COR-L47 (cell line): ENCODE measurements at places on chromosomes 13 and 19.

- peak; percentile 50 for DNase-seq
Measured at GRCh38 chr13:25686831-25687470, 315.2 kb downstream of the ATP8A2 start.

- DNase-seq = no peak
Measured at GRCh38 chr19:896434-896833, 3.1 kb downstream of the RNU6-9 start.

- DNase-seq = peak; percentile 88
Measured at GRCh38 chr19:45885556-45886426, at the start of gene IRF2BP1. TSS of gene IRF2BP1 (minus strand) at chr19:45886141. CDS start at chr19:45885774, 367 bp downstream.

DNA sequence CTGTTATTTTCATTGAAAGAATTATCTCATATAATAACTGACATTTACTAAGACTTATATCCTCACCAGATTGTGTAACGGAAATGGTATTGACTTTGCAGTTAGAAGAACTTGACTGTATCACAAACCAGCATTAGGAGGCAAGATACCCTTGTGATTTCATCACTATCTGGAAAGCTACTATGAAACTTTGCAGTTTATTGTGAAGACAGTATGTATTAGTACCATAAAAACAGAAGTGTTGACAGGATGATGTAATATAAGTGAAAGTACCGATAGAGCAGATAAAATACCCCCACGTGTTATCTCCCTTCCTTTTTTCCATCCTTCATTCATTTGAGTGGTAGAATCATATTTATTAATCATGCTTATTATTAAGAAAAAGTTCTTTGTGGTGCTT lies 365.7 kb upstream of the KLHL1 start:
- no peak for DNase-seq

GRCh38 chr13:112069061-112069844 lies 2.3 kb downstream of the SOX1 start:
- DNase-seq = peak; percentile 19

DNA sequence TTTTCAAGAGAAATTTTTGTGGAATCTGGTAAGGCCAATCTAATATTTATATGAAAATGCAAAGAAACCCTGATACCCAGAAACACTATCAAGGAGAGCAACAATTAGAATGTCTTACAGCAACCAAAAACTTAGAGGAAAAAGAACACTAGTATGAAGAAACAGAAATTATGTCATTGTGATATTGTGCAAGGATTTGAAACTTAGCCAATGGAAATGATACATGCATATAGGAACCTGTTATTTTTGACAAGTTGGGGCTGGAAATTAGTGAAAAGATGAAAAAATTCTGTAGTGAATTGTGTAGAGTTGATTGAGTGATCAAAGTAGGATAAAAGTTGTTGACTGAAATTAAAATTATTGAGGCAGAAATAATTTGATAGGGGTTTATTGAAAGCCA lies 792.6 kb upstream of the SLITRK6 start:
- no peak for DNase-seq

DNA sequence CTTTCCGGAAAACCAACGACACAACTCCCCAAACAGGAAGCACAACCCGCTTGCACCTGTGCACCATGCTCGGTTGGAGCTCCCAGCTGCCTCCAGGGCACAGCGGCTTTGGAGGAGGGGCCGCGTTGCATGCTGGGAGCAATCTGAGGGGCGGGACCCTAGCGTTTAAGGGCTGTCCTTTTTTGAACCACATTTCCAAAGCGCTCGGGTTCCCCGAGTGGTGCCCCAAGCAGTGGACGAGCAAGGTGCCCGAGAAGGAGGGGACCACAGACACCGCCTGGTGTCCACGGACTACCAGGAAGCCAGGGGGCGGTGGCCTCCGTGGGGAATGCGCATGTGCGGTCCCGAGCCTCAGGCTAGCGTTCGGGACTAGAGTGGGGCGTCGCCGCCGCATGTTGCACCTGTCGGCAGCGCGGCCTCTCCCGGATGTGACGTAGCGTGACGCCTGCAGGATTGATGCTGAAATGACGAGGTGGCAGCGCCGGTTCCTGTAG lies 11.9 kb upstream of the ZNF57 start:
- no peak for DNase-seq

DNA sequence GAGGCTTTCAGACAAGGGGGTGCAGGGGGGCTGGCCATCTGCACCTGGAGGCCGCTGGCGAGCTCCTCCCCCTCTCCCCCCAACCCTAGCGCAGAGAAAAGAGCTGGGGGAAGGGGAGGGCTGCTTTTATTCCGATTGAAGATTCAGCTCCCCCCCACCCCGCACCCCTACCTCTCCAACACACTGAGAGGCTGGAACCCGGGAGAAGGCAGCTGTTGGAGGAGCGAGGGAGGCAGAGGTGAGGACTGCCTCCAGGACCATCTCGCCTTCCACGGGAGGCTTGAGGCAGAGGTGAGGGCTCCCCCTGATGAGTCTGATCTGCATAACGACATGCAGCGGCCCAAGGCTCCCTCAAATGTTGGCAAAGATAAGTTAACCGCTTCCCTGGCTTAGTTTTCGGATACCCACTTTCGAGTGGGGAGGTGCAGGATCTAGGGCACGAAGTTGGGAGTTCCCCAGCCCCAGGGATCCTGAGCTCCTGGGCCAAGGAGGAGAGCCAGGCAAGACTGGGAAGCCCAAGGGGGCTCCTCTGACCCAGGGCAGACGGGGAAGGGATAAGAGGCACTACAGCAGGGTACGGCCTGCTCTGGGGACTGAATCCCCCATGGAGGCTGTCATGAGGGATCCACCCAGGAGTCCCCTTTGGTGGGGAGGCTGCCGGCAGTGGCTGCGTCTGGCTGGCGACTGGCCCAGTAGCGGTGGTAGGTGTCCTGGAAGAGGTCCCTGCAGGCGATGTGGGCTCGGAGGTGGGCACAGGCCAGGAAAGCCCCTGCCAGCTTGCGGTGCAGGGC lies 1.2 kb upstream of the NUMBL start:
- no peak for DNase-seq

- DNase-seq = no peak
Measured at GRCh38 chr19:7862413-7862951, 11.7 kb downstream of the PRR36 start.

- no peak for DNase-seq
Measured at GRCh38 chr19:36047835-36048234, 6.2 kb downstream of the THAP8 start.

- DNase-seq = no peak
Measured at GRCh38 chr13:99307247-99307646, at the start of gene GPR183. TSS of gene GPR183 (minus strand) at chr13:99307399. CDS start at chr13:99296145, 11,254 bp downstream.

DNA sequence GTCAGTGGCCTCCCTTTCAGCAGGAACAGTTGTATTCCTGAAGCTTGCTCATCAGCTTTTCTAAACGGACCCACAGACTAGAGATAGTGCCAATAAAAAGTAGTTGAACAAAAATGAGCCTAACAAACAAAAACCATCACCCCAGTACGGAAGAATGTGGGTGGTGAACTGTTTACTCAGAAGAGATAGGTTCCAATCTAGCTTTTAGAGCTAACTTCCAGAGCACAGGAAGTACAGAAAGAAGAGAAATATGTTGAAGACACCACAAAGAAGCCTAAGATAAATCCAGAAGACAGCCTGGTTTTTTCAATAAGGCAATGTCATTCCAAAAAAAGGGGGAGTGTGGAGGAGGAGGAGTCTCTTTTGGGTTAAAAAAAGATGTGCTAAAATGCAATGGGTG lies 2.8 kb upstream of the LMO7 start:
- DNase-seq = no peak

DNA sequence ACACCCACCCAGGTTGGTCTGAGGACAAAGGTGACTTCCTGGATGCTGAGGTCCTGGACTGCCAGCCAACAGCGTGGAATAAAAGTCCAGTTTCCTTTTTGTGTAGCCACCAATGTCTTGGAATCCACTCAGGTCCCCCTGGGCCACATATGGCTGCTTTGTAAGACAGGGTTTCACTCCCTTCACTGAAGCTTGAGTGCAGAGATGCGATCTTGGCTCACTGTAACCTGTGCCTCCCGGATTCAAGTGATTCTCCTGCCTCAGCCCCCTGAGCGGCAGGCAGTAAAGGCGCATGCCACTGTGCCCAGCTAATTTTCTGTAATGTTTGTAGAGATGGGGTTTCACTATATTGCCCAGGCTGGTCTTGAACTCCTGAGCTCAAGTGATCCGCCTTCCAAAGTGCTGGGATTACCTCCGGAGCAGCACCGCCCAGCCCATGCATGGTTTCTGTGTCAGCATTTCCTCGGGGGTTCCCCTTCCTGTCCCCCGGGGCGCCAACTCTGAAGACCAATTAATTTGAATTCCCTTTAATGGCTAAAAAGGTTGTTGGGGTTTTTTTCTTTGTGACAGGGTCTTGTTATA lies 17.5 kb downstream of the KANK2 start:
- no peak for DNase-seq

- no peak for DNase-seq
Measured at GRCh38 chr13:25578526-25578925, 206.8 kb downstream of the ATP8A2 start.

- peak; percentile 54 for DNase-seq
Measured at GRCh38 chr13:51802631-51803418, 1.1 kb downstream of the DHRS12 start.

GRCh38 chr13:111323950-111324651 lies 3.7 kb downstream of the TEX29 start:
- no peak for DNase-seq

DNA sequence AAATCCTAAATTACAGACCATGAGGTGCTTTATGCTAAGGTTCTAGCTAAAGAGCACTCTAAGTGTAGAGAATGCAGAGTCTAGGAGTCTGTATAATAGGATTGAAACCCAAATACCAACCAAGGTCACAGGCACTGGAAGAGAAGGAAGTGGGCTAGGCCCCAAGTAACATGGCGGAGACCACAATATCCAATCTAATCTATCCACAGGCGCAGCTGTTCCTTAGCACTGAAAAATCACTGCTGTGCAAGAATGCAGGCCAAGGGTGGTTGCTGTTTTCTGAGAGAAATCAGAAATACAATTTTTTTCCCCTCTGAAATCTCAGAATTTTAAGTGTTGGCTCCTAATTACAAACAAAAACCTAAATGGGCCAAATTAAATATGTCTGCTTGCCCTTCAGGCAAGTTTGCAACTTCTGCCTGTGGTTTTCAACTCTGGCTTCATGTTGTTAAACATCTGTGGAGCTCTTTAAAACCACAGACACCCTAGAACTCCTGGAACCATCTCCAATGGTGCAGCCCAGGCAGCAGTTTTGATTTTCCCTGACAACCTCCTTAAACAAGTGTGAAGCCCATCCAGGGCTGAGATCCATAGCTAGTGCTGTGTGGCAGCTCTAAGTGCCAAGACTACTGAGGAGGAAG lies 6.1 kb downstream of the RANBP3 start:
- DNase-seq = no peak

- no peak for DNase-seq
Measured at GRCh38 chr13:51287758-51288157, 51.7 kb upstream of the SERPINE3 start.

GRCh38 chr19:13430790-13431582 lies 75.3 kb downstream of the CACNA1A start:
- DNase-seq = peak; percentile 3

GRCh38 chr19:18645035-18645511 lies 8.2 kb downstream of the KLHL26 start:
- DNase-seq = no peak

- DNase-seq = no peak
Measured at GRCh38 chr13:101965096-101965495, 436.8 kb downstream of the FGF14 start.

DNA sequence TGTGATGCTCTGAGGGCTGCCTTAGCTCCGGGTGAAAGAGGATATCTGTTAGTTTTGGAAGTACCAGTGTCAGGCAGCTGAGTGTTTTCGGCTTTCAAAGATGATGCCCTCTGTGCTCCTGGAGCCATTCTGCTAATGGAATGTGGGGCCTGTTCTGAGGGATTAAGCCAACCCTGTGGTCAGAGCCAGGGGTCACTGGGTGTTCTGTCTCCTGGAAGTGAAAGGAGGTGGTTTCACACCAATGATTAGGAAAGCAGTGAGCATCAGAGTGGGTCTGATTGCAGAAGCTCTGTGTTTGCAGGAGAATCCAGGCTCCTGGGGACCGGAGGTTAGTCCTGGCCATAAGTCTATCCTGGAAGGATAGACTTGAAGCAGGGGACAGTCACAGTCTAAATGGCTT lies 94.6 kb downstream of the UQCRFS1 start:
- no peak for DNase-seq

- no peak for DNase-seq
Measured at GRCh38 chr13:51733374-51734298, 70.3 kb downstream of the DHRS12 start.

DNA sequence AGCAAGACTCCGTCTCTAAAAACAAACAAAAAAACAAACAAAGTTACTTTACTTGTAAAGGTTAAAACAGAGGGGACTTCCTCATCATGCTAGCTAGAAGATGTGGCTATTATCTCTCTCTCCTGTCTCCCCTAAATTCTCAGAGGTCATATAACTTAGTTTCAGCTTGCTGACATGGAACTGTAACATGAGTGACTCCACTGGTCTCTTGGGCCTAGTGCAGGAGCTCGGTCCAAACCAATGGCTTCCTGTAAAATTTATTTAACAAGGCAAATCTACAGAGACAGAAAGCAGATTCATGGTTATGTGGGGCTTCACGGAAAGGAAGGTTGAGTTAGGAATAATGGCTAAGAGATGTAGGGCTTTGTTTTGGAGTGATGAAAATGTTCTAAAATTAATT lies 9.5 kb upstream of the KASH5 start:
- no peak for DNase-seq

- no peak for DNase-seq
Measured at GRCh38 chr13:55728247-55728646, 1412.5 kb upstream of the PRR20A start.

- DNase-seq = no peak
Measured at GRCh38 chr13:111387945-111388600, 67.6 kb downstream of the TEX29 start.

DNA sequence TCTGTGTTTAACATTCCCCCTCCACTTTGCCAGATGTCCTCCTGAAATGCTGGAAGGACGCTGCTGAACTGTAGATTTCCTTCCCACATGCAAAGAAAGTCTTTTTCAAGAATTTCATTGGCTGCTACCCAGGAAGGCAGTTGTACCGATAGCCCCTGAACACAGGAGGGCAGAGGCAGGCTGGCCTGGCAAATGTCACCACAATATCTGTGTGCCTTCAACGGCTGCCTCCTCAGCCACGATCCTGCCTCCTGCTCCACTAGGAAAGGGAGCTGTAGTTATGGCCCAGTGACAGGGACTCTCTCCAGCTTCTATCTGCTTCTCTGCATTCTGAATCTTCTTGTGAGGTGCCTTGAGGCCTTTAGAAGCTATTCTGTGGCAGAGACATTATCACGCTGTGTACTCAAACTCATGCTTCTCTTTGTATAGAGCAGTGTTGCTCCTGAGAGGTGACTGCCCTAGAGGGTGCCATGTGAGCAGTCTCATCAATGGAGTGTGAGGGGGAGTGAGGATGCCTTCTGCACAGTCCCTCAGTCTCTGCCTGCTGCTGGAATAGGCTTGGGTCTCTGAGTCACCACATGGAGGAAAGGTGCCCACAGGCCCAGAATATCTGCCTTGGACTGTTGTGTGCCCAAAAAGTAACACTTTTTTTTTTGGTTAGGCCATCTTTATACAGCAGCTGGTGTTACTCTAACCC lies 279.8 kb downstream of the DNAJC15 start:
- DNase-seq = peak; percentile 69

- DNase-seq = no peak
Measured at GRCh38 chr19:9819596-9819909, 674 bp upstream of the FBXL12 start.
